Nephron progenitor cell (in vitro differentiated cells): ENCODE measurements at places on chromosomes 7 and 10.

GRCh38 chr7:36668080-36668479 lies 56.2 kb downstream of the AOAH start:
- no peak for DNase-seq

GRCh38 chr10:79984851-79985250 lies 35.9 kb upstream of the SFTPD start:
- DNase-seq: no peak

DNA sequence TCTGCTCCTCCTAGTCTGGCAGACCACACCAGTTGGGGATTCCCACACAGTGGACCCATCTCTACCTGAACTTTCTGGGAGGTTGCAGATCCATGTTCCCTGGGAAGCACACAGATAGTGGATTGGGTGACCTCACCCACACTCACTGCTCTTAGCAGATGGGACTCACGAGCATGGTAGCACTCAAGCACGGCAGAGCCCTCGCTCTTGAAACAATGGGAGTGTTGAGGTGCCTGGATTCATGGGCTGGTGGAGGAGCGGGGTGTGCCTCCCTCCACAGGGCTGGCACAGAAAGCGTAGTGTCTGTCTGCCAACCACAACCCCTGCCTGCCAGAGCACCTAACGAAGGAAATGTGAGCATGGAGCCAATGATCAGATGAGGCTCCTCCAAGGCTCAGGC lies 568.0 kb downstream of the POM121L12 start:
- no peak for DNase-seq

DNA sequence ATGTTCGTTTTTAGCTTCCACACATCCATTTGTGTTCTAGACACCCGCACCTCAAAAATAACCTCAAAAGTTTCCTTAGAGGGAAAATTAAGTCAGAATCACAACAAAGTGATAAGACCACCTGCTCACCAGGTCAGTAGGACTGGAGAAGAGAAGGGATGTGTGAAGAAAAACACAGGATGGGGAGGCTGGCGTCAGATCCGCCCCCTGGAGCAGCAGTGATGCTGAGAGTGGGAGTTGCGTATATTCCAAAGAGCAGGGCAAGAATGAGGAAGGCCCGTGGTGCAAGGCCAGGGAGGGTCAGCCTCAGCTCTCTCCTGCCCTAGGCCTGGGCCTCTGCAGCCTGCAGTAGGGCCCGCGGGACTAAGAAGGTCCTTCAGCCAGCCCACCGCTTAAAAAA lies 28.7 kb downstream of the CRTAC1 start:
- no peak for DNase-seq

DNA sequence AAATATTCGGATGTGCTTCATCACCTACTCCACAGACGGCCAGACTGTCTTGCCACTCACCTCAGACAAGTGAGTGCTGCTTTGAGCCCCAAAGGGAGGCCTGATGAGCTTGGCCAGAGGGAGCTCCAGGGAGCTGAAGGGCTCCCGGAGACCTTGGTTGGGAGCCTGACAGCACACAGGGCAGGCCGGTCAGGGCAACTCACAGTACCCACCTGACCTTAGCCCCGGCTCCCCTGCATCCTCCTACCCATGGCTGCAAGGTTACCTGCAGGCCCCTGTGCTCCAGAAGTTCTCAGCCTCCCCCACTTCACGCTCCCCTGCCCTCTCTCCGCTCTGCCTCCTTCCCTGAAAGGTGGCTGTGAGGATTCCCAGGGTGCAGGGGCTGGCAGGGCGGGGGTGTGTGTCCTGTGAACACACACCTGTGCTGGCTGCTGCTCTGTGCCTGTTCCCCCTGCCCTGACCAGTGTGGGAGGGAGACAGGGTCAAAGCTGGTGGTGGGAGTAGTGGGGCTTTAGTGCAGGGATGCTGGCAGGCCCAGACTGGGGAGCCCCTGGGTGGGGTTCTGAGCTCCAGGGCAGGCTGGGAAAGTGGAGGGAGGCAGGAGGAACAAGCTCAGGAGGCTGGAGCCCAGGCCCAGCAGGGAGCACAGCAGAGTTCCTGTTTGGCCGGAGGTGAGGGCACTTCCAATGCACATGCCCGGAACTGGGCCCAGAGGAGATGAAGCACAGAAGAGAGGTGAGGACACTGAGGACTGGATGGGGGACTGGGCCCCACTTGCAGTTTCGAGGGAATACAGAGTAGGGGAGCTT lies 7.2 kb downstream of the ANTXRL start:
- no peak for DNase-seq

- no peak for DNase-seq
Observed at GRCh38 chr7:129375141-129375938, 58.9 kb upstream of the STRIP2 start.

DNA sequence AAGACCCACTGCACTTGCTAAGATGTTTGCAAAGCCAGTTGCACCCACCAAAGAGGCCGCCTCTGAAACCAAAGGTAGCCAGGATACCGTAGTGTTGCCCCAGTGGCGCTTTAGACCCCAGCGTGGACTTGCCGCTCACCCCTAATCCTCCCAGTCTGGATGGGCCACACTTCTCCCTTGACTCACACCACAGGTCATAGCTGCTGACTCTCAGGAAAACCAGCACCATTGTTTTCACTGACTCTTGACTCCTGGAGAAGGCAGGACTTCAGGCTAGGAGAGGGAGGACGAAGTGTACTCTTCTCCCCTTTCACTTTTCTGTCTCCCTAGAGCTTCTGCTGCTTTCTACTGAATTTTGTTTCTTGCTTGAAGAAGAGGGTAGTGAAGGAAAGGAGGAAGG lies 22.3 kb downstream of the RAB19 start:
- no peak for DNase-seq

DNA sequence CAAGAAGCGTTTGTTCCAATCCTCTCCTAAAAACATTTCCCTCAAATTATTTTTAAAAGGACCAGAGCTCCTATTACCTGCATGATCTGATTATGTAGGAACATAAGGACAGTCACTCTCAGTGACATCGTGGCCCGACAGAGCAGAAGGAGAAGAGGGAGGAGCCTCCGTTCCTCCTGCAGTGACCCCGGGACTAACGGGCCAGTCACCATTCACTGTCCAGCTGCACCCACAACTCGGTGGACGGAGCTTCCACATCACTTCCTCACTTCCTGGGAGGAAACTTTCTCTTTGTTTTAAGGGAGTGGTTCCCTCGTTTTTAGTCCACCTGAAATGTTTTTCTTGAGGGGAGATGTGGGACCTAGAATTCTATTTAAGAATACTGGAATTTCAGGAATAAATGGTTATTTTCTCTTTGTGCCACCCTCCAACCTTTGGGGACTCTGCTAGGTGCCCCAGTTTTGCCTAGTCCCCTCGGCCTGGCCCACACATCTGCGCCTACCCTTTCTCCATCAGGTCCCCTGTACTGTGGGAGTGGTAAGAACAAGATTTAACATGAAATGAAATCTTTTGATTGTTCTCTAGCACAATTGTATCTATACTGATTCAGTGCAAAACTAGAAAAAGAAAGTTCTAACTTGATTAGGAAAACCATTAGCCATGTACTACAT lies 173.5 kb upstream of the RNF32 start:
- DNase-seq: no peak

DNA sequence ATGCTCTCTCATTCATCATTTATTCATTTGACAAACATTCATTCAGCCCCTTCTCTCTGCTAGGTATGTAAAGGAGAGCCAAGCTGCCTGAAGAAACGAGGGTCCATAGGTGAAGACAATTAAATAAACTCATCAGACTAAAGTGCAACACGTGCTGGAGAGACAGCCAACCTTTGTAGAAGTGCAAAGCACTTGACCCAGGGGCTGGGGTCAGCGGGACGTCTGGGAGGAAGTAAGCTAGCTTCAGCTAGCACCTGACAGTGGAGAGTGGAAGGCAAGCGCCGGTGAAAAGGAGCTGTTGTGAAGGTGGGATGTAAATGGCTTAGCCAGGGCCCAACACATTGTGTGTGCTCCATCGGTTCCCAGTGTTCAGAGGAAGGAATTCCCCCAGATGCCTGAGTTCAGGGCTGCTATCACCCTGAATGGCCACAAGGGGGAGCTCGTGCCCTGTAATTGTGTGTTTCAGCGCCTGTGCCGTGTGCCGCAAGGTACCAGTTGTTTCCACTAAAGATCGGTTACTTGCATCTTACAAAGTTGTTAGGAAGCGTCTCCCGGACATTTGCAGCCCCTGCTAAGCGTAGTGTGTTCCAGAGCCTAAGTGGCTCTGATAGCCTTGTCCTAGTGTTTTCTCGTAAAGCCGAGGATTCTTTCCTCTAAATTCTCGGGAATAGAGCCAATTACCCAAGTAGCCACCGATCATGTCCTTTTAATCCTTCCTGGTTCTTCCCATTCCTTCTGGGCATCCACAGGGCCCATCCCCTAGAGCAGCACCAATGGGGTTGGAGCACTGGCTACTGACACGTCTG lies 30.6 kb downstream of the TLX1 start:
- DNase-seq: peak; percentile 83

DNA sequence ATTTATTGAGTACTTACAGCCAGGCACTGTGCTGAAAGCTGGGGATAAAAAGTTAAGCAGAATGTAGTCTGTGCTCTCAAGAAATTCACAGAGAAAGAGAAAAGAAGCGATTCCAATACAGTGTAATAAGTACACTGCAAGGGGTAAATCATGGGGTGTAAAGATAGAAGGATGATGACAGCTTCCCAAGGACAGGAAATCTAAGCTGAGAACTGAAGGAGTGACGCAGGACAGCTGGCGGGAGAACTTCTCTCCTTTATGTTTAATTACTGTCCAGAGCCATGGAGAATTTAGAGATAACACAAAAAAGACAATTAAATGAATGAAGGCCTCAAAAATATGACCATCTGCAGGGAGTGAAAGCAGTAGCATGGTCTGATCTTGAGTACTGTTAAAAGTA lies 34.8 kb downstream of the C7orf33 start:
- no peak for DNase-seq

DNA sequence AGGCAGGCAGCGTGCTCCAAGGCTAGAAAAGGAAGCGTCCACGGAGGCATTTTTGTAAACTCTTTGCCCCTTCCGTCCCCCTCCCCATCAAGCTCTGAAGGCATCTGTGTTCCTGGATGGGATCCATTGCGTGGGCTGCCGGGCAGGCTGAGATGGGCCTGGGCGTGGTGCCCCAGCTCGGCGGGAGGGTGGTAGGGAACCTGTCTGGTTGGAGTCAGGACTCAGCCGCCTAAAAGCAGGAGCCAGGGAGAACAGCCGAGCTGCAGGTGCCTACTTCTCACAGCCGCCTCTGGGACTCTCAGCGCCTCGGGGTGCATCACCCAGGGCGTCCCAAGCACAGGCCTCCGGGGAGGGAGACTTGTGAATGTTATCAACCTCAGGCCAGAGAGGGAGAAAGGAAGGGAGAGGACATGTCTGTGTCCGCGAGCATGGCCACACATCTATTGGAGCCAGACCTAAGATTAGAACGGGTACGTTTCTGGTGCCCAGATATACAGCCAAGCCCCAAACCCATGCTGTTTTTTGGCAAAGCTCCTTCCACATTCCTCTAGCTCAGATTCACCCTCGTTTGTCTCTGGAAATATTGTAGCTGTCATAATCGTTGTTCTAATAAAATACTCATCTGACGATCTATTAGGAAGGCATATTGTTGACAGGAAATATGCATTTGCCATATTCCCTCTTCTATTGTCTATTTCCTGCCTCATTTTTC lies 48.6 kb upstream of the CTBP2 start:
- DNase-seq: no peak

GRCh38 chr10:78236416-78237015 lies 202.9 kb downstream of the RPS24 start:
- DNase-seq: no peak

DNA sequence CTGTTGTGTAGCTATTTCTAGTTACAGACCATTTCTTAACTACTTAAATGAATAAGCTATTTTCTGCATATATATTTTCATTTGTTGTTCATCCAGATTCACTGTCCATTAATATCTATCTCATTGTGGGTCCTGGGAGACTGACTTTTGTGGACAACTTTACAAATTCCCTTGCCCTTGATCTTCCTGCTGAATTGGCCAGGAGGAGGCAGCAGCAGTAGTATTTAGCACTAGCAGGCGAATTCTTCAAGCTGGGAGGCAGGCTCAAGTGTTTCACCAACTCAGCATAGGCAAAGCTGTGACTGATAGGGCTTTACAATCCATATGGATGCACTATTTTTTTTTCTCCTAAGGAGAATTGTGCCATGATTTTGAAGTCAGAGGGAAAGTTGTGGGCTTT lies 461.0 kb upstream of the NRG3 start:
- DNase-seq: peak; percentile 31

GRCh38 chr10:86311906-86312305 lies 54.7 kb downstream of the GRID1 start:
- DNase-seq: no peak

GRCh38 chr10:94687625-94688248 lies 4.2 kb downstream of the CYP2C18 start:
- no peak for DNase-seq

GRCh38 chr7:28144266-28144665 lies 36.3 kb downstream of the JAZF1 start:
- peak; percentile 38 for DNase-seq

DNA sequence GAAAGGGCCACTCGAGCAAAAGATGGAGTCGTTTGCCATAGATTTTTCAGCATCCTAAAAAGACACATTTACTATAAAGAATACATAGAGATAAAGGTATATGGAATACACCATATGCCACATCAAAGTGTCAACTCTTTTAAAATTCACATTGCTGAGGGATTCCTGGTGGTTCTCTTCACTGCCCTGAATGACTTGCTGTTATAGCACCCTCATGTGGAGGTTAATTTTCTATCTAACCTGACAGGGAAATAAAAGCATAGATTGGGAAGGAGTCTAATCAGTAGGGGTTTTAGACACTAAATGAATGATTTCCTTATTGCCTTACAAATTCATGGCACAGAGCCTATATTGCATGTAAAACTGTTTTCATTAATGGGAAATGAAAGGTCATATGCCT lies 25.9 kb downstream of the DNAH11 start:
- no peak for DNase-seq

- DNase-seq: no peak
Observed at GRCh38 chr10:44893604-44894468, 17.3 kb upstream of the TMEM72 start.

- DNase-seq: no peak
Observed at GRCh38 chr10:335151-335800, 200.0 kb downstream of the ZMYND11 start.

GRCh38 chr7:76261931-76262330 lies 40.5 kb upstream of the HSPB1 start:
- no peak for DNase-seq

DNA sequence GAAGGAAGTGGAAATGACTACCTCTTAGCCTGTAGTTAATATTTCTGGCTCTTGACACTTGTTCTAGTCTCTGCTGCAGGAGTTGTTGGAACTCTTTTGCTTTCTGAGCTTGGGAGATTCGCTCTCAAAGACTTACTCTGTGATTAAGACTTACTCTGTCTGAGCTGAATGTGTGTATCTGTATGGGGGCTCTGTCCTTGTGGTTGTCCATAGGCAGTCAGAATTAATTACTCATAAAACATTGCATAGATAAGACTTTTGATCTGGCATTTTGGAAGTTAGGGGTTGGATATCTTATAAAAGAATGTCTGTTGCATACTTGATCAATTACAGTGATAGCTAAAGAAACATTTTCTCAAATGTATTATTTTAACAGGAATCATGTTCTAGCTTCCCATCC lies 199.2 kb upstream of the KIAA1217 start:
- DNase-seq: no peak

DNA sequence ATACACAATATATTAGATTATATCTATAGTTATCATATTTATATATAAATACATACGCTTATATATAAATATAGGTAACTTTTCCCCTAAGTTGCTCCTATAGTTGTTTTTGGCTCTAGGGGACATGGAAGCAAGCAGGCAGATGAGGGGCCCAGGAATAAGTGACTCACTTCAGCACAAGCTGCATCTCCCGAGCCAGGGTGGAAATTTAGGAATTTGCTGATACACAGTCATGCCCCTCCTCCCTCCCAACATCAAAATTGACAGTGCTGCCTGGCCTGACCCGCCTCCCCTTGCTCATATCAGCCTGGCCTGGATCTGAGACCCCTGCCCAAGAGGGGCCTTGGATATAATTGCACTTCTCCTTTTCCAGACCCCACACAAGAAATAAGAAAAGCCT lies 33.8 kb downstream of the MKI67 start:
- DNase-seq: no peak
